Stimulated activated CD4-positive, alpha-beta T cell treated with anti-CD3 and anti-CD28 coated beads, Interleukin-15, amount 100 ng/mL, for 1 hour (primary cell): ENCODE measurements at places on chromosomes 2 and 18.

DNA sequence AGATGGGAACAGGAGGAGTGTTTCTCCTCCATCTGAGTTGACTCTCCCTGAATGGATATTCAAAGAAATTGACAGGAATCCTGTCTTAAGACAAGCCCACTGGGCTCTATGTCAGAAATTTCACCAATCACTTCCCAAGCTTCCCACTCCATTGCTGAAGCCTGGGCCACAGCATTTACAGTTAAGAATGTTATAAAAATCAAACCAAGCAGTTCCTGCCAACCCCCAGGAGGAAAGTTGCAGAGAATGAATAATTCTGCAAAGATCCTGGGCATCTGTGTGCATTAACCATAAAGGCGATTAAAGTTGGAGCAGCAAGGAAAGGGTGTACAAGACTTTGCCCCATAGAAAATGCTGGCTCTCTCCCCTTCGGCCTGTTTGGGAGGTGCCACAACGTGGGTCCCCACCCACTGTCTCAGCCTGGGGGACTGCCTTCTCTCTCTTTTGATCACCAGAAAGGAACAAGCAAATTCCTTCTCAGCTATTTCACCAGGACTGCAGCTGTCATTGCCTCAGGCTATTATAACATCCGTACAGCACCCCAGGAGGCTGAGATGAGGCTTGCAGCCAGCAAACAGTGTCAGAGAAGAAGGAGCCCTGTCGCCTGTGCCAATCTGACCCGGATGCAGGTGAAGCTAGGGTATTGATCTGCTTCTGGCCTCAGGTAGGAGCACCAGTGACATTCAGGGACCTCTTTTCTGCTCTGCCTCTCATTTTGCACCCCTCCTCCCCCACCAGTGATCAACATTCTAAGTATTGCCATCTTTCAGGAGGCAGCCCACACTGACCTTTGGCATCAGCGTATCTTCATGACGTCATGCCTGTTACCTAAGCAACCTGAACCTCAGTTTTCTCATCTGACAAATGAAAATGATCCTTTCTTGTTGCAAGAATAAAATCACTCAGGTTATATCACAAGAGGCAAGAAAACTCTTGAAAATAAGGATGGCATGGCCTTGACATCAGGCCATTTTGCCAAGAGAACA, 219.0 kb downstream of the SH3BP4 start:
- no peak for DNase-seq

- no peak for DNase-seq
These were observed 18.3 kb upstream of the GFPT1 start for GRCh38 chr2:69405306-69405705.

- DNase-seq: no peak
These were observed 136.4 kb downstream of the HDAC4 start for GRCh38 chr2:239264492-239264837.

GRCh38 chr2:208466920-208467298, 60.3 kb downstream of the PTH2R start:
- no peak for DNase-seq

- no peak for DNase-seq
These were observed 7.2 kb upstream of the TSN start for GRCh38 chr2:121748202-121748601.

DNA sequence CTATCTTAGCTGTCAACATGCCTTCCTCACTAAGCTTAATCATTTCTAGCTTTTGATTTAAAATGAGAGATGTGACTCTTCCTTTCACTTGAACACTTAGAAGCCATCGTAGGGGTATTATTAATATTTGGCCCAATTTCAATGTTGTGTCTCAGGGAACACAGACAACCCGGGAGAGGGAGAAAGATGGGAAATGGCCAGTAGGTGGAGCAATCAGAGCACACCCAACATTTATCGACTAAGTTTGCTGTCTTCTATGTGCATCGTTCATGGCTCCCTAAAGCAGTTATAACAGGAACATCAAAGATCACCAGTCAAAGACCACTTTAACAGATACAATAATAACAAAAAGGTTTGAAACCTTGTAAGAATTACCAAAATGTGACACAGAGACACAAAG, 110.2 kb downstream of the OLA1 start:
- no peak for DNase-seq

DNA sequence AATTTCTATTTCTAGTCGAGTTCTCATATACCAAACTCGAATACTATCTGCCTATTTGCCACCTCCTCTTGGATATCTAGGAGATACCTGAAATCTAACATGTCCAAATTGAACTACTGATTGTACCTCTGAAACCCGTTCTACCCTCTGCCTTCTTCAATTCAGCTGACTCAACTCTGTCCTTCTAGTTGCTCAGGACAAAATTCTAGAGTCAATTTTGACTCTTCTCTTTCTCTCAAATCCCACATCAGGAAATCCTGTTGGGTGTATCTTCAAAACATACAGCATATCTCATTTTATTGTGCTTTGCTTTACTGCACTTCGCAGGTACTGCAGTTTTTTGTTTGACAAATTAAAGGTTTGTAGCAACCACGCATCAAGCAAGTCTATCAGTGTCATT, 137.8 kb downstream of the ZAP70 start:
- no peak for DNase-seq

- no peak for DNase-seq
These were observed 6.9 kb downstream of the UGT1A10 start for GRCh38 chr2:233643128-233643527.

GRCh38 chr18:2847317-2848246, 776 bp downstream of the EMILIN2 start:
- no peak for DNase-seq

DNA sequence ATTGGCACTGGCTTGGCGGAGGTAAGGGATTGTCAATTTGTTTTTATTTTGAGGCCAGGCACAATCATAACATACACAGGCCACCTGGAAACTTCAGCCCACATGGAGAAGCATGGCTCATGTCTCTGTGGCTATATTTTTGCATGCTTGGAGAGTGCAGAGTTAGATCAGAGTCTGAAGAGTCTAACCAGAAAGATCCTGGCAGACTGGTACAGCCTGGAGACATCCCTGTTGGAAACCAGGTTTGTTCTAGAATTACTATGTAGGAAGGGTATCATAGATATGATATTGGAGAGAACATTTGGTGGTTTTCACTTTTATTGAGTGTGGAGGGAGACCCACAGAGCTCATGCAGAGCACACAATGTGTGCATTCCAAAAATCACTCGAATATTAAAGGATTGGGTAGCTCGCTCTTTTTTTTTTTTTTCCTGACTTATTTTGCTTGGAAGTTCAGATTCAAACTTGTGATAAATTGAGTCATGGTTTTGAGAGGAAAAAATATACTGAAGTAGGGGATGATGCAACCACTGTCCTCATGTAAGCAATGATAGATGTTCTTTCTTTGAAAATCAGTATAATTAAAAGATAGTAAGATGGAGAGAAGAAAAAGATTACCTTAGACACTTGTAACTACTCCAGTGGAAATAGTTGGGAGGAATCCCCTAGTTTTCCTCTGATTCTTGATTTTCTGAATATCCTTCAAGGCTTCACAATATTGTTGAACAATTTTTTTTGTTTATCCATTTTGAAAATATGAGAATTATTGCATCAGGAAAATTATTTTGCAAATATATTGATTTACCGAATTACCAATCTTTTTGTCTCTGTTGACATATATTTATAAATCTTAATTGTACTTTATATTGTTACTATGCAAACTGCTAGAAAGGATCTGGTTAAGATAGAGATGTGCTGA, 185.7 kb upstream of the ZEB2 start:
- DNase-seq: no peak

DNA sequence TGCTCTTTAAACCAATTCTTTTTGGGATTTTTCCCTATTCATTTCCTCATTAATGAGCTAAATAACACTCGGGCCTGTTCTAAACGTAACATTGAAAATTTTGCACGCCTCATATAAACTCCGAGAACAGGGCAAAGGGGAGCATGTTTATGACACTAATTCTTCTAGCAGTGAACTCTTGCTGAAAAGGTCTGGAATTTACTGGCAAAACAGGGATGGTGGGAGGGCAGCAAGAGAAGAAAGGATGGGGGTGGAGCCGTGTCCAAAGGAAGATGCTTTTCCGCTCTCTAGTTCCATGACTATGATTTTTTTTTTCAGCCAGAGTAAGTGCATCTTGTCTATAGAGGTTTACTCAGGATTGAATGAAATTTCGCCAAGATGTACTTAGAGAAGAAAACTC, 50.0 kb upstream of the IL1R1 start:
- no peak for DNase-seq

DNA sequence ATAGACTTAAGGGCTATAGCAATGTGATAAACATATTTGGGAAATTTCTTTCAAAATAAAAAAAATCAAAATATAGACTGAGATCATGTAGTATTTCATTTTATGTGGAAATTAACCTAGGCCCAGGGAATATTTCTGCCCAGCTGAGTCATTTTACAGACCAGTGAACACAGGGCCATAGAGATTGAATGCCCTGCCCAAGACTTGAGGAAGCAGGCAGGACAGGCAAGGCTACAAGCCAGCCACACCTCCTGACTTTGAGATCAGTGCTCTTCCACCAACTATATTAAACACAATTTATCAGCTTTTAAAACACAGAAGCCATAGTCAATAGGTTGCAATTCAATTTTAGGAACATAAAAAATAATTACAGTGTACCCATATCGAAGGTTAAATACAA, 12.9 kb downstream of the CCDC148 start:
- no peak for DNase-seq

DNA sequence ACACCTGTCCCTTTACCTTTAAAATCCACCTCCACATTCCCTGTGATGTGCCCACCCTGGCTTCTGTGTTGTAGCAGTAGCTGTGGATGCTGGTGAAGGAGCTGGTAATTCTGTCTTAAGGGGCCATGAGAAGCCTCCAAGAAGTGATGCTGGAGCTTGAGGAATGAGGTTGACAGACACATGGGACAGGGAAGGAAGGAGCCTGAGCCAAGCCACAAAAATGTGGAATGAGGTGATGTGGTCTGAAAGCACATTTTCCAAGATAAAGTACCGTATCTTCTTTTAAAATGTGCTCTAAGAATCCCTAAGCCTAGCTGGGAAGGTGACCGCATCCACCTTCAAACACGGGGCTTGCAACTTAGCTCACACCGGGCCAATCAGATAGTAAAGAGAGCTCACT, 31.2 kb downstream of the VWA3B start:
- no peak for DNase-seq

DNA sequence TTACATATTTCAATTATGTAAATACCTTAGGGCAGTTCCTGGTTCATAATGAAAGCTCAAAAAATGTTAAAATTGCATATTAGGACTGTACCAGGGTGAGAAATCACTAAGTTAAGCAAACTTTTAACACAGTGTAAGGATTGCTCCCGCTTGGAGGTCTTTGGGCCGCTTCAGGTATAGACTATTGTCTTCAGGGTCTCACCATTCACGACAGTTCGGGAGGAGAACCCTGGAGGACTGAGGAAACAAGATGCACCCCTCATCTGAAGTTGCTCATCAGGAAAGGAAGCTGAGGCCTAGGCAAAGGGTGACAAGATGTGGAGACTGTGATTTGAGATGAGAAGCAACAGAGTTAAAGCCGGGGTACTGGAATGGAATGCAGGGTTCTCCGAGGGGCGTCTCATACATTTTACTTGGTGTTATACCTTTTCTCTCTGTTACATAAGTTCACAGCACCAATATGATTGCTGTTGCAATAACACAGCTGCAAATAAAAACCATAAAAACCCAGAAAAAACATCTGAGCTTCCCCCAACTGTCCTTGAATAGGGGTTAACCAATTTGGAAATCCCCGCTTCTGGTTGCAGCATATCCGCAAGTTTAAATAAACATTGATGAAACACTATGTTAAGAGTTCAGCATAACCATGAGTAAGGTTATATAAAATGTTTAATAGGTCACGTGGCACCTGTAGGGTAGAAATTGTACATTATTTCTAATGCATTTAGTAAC, 40.1 kb downstream of the FBXO48 start:
- no peak for DNase-seq

- no peak for DNase-seq
These were observed 105.3 kb downstream of the COMMD1 start for GRCh38 chr2:62010632-62011256.

DNA sequence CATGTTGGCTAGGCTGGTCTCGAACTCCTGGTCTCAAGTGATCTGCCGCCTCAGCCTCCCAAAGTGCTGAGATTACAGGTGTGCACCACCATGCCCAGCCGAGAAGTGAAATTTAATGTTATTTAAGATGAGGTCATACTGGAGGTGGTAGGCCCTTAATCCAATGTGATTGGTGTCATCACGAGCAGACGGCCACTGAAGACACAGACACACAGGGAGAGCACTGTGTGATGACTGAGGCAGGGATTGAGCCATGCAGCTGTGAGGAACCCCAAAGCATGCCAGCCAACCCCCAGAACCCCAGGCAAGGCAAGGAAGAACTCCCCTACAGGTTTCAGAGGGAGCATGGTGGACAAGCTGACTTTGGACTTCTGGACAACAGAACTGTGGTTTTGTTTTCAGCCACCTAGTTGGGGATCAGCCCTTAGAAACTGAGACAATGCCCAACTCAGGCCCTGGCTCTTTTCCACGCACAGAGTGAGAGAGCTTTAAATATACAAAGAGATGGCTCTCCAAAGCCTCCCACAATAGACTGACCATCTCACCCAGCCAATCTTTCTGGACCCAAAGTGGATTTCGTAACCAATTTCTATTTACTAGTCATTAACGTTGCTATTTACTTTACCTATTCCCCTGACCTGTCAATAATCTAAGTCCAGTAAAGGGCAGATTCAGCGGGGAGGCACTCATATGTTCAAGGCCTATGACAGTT, 34.2 kb downstream of the TBC1D8 start:
- DNase-seq: no peak

- DNase-seq: no peak
These were observed 86.7 kb downstream of the VIT start for GRCh38 chr2:36783246-36783645.

DNA sequence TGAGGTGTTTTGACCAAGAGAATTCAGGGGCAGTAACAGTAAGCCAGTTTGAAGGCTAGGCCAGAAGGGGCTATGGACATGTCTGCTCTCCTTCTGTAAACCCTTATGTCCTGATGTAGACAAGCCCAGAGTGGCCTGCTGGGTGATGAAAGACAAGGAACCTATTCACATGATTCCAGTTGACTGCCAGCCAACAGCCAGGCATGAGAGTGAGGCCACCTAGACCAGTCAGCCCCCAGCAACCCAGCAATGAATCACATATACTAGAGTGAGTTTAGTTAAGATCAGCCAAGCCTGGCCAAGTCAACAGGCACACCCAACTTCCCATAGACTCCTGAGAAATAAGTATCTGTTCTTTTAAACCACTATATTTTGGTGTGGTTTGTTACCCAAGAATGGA, 1889.7 kb upstream of the CELF4 start:
- DNase-seq: no peak

- DNase-seq: no peak
These were observed 83.1 kb downstream of the BABAM2 start for GRCh38 chr2:27973592-27973991.

GRCh38 chr18:10249270-10249669, 205.2 kb upstream of the APCDD1 start:
- DNase-seq: no peak

GRCh38 chr18:34772887-34773286, 62.8 kb downstream of the DTNA start:
- DNase-seq: no peak

DNA sequence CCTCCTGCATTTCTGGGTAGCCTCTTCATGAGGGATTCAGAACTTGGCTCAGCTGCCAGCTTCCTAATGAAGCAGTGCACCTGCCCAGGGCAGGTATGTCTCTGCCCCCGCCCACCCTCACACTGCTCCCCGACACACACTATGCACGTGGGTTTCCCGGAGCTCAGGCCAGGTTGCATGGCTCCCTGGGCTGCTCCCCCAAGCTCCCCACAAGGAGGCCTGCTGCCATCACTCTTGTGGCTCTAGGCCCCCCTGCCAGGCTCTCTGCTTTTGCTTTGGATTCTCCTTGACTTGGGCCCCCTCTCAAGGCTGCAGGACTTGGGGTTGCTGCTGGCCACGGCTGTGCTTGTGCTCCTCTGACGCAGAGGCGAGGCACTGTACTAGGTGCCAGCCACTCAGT, 43.6 kb downstream of the ADD2 start:
- no peak for DNase-seq
